ENCODE measurements at places on chromosomes 2 and 18. TPM values are rescaled to one million over a fixed set of nuclear protein-coding genes. Genes with fewer than 3 reads are reported as not detected.

DNA sequence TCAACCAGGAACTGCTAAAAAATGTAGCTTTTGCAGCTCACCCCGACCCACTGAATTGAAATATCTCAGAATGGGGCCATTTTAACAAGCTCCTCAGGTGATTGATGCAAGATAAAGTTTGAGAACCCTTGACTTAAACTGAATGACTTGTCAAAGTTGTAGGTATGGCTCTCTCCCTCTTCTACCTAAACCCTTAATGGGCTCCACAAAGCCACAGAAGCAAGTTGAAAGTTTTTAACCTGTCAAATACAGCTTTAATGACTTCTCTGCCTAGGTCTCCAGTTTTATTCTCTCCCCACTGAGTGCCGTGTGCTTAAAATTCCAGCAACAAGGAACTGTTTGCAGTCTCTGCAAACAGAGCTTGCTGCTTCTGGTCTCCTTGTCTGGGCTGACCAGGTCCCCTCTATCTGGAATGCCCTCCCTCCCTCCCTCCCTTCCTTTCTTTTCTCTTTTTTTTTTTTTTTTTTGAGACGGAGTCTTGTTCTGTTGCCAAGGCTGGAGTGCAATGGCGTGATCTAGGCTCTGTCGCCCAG, 19.7 kb upstream of the RNF125 start:
- DNase-seq = no peak

DNA sequence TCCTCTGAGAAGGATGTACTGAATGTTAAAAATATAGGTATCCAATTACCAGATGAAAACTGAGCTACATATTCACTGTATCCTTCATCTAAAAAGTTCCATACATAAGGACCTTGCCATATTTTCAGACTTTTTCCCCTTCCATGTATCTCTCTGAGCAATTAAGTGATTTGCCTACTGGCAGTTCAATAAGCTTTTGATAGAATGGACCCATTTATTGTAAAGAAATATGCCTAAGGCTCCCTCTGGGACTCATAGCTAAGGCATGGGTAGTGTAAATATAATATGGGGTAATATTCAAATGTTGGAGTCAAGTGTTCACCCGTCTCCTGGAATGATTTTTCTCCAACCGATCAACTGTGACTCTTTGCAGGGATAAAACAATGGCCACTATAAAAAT, 135.4 kb upstream of the FSHR start:
- no peak for DNase-seq

The VAMP5 gene
- 68.0 TPM for total RNA-seq

- no peak for DNase-seq
Measured at GRCh38 chr2:62055724-62056336, 140.1 kb upstream of the B3GNT2 start.
